ENCODE measurements at places on chromosomes 3 and 15.

DNA sequence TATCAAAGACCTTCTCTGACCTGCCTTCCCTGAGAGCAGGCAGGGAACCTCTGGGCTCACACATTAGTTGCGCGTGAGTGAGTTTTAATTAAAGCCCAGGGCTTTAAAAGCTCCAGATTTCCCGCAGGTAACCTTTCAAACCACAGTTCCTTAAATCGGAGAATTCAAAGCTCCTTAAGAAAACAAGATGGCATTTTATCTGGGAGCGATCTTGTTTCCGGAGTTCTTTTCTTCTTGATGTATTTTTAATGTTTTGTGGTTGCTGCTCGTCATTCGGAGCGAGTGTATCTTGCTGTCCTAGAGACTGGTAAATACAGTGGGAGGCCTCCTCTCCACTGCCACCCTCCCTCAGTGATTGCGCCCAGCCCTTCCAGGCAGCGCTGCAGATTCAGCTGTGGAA, 284.3 kb downstream of the CLSTN2 start:
- DNase-seq = no peak

GRCh38 chr3:160226026-160226907, 1.0 kb downstream of the C3orf80 start:
- peak; percentile 59 for DNase-seq

- no peak for DNase-seq
Measured at GRCh38 chr3:46853441-46854415, 9.5 kb downstream of the MYL3 start.

DNA sequence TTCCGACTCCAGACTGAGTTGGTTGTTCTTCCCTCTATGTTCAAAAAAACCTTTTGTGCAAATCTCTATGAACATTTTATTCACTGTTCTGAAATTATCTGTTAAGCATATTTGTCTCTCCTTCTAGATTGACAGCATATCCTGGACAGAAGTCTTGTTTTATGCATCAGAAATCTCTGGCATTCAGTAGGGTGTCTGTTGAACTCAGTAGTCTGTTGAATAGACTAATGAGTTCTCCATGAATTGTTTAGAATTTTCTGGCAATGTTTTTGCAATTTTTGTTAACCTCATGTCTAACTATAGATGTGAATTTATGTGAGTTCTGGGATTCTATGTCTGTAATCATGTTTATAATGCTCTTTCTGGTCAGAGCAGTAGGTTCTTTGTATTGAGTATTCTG, 222.5 kb upstream of the KCNMB2 start:
- no peak for DNase-seq

- no peak for DNase-seq
Measured at GRCh38 chr3:128585189-128585588, 65.4 kb downstream of the RPN1 start.

GRCh38 chr3:185316740-185317412, 46.1 kb upstream of the MAP3K13 start:
- DNase-seq = no peak

- DNase-seq = no peak
Measured at GRCh38 chr3:65888980-65889706, 149.6 kb downstream of the MAGI1 start.

GRCh38 chr15:85013785-85014184, 32.1 kb downstream of the PDE8A start:
- DNase-seq = no peak

GRCh38 chr3:151410891-151411559, 26.5 kb upstream of the P2RY12 start:
- DNase-seq = no peak

GRCh38 chr15:100952566-100952965, 33.4 kb downstream of the LRRK1 start:
- DNase-seq = no peak

DNA sequence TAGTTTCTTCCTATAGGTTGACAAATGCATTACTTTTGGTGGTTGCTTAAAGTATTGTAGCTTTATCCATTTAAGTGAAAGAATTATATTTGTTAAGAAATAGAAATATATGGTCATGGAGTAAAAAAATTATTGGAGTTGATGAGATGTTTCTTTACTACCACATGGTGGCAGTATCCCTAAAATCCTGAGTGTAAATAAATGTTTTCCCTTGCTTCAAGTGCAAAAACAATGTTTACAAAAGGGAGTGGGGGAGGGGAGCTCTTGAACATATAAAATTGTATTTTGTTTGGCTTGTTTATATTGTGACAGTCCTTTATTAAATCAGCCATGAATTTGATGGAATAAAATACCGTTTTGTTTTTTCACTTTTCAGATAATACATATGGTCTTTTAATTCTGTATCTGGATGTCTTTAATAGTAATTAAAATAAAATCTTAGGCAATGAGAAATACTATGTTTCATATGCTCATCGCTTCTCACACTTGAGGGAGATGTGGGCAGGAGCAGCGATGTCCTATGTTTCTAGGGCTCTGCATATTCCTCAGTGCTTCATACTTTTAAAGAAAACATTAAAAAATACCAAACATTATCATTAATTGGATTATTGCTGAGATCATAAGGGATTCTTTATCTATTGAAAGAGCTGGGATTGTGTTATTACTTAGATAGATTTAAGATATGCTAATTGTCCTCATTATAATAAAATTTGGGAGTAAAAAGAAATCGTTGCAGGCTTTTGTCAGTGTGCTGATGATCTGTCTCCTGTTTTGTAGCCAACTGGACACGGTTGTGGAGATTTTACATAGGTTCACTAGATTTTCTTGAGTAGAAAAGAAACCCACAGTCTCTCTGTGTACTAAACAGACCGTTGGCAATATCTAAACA, 349.7 kb downstream of the TUSC7 start:
- no peak for DNase-seq

DNA sequence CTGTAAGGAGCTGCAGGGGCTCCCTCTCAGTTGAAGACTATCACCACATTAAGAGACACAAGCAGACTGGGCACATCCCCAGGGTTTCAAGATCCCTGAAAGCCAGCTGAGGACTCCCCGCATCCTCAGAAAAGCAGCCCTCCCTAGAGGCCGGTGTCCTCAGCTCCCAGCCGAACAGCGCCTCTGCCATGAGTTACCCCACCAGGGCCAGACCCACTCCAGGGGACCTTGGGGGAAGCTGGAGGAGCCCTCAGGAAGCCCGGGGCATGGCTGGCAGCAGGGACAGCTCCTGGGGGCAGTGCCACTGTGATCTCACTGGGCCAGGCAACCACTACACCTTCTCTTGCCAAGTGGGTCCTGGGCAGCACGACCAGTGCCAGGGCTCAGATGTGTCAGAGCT, 8.1 kb downstream of the KLF15 start:
- no peak for DNase-seq

DNA sequence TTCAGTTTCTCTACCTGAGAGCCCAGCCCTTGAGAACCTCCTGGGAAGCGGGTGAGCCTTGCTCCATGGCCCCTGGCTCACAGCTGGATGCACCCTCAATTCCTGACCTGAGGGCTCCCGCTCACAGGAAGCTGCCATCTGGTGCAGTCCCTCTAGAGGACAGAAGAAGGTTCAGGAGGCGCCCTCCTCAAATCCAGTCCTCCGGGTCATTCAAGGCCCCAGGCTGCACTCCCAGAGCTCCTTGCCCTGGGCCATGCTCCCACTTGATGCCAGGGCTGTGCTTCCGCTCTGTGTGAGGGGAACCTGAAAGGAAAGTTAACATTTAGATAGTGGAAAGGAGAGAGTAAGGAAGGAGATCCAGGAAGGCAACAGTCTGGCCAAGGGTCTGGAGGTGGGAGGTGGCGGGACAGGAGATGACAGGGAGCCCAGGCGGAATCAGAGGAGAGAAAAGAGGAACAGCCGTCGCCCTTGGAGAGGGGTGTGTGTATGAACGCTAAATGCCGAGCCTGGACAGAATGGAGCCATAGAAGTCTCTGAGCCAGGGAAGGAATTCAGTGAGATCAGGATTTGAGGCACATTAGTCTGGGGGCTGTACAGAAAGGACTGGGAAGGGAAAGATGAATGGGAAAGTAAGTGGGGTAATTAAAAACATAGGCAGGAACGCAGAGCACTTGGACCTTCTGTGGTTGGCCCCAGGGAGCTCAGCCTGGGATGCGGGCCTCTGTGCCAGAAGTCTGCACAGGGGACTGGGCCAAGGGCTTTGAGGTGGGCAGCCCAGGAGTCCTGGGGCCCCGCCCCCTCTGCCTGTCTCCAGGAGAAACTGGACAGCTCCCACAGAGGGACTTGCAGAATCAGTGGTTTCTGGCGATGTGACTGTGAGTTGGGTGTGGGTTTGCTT, 26.1 kb downstream of the TBC1D21 start:
- DNase-seq = no peak

DNA sequence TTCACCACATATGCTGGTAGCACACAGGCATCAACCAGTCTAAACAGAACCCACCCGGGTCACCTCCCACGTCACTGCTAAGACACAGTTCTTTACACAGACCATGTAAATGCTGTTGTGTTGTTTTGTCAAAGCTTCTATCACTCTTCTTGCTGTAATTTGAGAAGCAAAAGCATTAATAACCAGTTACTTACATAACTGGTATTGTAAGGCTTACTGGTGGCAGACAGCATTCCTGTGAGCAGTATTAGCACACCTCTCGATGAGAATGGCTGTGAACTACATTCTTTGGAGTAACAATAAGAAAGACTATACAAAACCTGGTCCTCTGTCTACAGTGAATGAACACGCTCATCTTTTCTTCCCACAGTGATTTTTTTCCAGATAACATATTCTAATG, 479.2 kb downstream of the LPP start:
- no peak for DNase-seq

- DNase-seq = no peak
Measured at GRCh38 chr3:57060089-57060821, at the start of gene SPATA12. TSS of gene SPATA12 (plus strand) at chr3:57060664. CDS start at chr3:57073695, 13,031 bp downstream.

DNA sequence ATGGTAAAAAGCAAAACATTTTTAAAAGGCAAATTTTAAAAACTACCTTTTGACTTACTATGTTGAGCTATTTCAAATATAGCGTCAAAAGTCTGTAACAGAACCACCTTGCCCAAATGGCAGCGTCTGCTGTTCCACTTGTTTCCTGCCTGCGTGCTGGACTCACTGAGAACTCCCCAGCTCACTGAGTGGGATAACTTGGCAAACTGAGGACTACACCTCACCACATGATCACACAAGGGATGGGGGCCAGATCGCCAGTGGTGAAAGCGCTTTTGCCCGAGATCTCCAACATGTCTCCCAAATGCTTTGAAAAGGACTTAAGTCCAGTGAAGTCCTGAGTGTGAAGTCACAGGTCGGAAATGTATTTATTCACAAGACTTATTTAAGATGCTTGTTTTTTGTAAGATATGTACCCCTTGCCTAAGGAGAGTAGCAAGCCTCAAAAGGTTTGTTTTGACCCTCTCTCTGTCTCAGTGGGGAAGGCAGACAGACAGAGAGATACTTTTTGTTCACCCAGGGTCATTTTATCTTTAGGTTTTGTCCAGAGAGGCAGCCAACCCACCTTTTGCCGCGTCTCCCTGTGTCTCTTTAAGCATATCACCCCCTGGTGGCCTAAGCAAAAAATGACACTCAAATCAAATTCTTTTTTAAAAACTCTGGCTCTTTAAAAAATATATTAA, 192.6 kb downstream of the PDZRN3 start:
- no peak for DNase-seq

- no peak for DNase-seq
Measured at GRCh38 chr3:38222032-38222634, 43.5 kb upstream of the SLC22A13 start.

DNA sequence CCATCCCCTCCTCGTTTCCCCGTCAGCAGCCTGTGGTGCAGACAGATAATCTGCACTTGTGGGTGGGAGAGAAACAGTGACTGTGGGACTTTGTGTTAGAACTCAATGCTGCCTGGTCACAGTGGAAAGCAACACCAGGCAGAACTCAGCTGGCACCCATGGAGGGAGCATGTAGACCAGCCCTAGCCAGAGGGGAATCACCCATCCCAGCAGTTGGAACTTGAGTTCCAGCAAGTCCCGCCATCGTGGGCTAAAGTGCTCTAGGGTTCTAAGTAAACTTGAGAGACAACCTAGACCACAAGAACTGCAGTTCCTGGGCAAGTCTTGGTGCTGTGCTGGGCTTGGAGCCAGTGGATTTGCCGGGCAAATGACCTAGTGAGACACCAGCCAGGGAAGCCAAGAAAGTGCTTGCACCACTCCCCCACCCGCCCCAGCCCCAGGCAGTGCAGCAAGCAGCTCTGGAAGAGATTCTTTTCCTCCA, 24.4 kb downstream of the ISG20 start:
- DNase-seq = no peak

GRCh38 chr3:40229963-40230362, 79.5 kb upstream of the EIF1B start:
- no peak for DNase-seq

- DNase-seq = no peak
Measured at GRCh38 chr3:81743096-81744025, 18.1 kb downstream of the GBE1 start.

GRCh38 chr3:38575279-38575843, 74.1 kb downstream of the SCN5A start:
- DNase-seq = peak; percentile 30

GRCh38 chr3:9468460-9468859, 71.0 kb downstream of the SETD5 start:
- DNase-seq = no peak

- DNase-seq = peak; percentile 73
Measured at GRCh38 chr3:120908030-120908794, at the start of gene STXBP5L. TSS of gene STXBP5L (plus strand) at chr3:120908205. CDS start at chr3:120909579, 1,374 bp downstream.

DNA sequence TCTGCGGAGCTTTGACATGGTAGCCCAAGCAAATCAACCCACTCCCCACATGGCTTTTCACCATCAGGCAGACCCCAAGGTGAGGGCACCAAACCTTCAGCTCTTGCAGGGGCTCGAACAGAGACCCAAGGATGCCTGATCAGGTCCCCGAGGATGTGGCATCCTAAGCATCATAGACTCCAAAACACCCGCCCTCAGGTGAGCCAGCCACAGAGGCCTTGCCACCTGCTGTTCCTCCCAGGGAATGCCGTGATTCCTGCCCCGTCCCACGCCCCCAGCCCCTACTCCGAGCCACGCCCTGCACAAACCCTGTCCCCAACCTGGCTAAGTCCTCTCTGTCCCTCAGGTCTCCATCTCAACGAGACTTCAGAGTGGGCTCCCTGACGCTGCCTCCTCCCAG, 34.7 kb upstream of the SLC41A3 start:
- DNase-seq = peak; percentile 28

DNA sequence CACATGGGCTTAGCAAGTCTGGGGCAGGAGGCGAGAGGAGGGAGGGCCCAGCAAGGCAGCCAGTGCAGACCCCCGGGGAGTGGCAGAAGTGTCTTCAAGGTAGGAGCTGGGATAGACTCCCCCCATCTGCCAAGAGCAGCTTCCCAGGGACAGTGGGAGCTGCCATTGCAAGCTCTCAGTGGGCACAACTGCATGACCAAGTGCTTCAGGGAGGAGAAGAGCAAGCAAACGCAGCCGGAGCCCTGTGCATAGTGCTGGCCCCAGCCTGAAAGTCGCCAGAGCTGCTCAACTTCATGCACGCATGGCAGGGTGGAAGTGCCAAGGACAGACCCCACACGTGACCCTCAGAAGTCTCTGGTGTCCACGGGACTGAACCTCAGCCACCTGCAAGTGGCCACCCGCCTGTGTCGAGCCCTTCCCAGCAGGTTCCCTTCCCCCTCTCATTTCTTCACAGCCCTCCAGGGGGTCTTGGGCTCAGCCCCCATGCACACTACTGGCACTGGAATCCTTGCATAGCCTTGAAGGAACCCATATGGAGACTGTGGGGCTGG, 89.4 kb downstream of the PLXNA1 start:
- no peak for DNase-seq

GRCh38 chr3:32360493-32360827, 31.2 kb upstream of the CMTM7 start:
- DNase-seq = no peak

GRCh38 chr3:192494174-192494573, 233.2 kb downstream of the FGF12 start:
- DNase-seq = no peak

- no peak for DNase-seq
Measured at GRCh38 chr15:58519516-58519915, 87.7 kb downstream of the LIPC start.

Measured in activated CD8-positive, alpha-beta memory T cell treated with anti-CD3 and anti-CD28 coated beads for 24 hours (primary cell).